Sigmoid colon (tissue), 7 donors: ENCODE measurements at places on chromosomes 6 and 20.

- no peaks in the 10 kb centered on the region for H3K36me3 ChIP-seq
- peak; percentile 56 for DNase-seq
- peaks cover 58% of the 10 kb centered on the region for H3K27me3 ChIP-seq
These were observed 3.2 kb upstream of the EEF1A2 start for GRCh38 chr20:63501818-63502670.

GRCh38 chr6:111590209-111590980 lies 15.3 kb downstream of the TRAF3IP2 start:
- no peaks in the 10 kb centered on the region for H3K36me3 ChIP-seq
- H3K27me3 ChIP-seq, result no peaks in the 10 kb centered on the region
- H3K4me1 ChIP-seq, result peaks cover 56% of the 10 kb centered on the region
- no peak overlapping the region for H3K4me3 ChIP-seq
- peak overlapping the region; percentile 86 for H3K27ac ChIP-seq
- DNase-seq, result no peak

DNA sequence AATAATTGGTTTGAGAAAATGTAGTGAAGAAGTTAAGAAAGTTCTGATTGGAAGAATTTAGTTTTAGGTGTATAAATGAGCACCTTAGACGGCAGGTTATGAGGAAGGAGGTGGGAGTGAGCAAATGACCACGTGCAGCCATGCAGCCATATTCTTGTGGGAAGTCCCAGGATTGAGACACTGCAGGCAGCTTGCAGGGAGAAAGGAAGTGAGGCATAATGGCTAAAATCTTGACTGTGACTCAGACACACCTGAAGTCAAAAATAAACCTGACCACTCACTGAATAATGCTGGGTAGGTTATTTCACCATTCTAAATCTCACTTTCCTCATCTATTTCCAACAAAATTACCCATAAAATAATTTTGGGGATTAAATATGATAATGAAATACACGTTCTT lies 16.6 kb downstream of the DSE start:
- H3K27me3 ChIP-seq, result no peaks in the 10 kb centered on the region
- DNase-seq, result no peak
- H3K4me3 ChIP-seq, result no peak overlapping the region
- no peak overlapping the region for H3K27ac ChIP-seq
- peaks cover 6% of the 10 kb centered on the region for H3K4me1 ChIP-seq

DNA sequence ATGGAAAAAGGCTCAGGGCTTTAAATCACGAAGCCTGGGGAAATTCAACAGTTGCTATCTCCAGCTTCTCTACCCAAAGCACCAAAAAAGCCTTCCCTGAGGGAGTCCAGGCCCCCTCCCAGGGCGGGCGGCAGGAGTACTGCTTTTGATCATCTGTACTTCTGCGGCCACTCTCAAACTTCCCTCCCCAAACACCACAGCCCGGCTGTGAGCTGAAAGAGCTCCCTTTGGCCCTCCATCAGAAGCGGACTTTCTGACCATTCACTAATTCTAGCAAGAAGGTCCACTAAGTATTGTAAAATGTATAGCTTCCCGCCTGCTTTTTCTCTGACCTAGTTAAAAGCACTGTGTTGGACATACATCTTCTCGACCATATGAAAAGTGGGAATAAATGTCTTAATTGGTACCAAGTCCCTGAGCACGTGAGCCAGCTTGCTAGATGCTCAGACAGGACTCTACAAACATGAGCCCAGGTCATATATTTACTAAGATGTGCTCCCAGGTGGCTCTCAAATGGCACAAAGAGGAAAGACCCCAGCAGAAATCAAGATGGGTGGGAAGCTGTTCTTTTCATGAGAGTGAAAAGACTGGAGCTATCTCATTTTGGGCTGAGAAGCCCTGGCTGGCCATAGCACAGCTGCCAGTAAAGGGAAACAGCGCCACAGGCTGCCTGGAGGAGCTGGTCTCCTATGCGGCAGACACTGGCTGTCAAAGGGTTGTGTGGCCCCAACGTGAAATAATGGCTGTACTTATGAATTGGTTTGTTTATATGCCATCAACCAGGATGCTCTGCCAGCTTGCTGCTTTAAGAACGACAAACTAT lies 58.6 kb downstream of the GFOD1 start:
- no peaks in the 10 kb centered on the region for H3K36me3 ChIP-seq
- H3K4me1 ChIP-seq, result no peaks in the 10 kb centered on the region
- H3K27ac ChIP-seq, result peak overlapping the region; percentile 28
- DNase-seq, result no peak

- H3K27me3 ChIP-seq, result no peaks in the 10 kb centered on the region
- peaks cover 18% of the 10 kb centered on the region for H3K4me1 ChIP-seq
- H3K36me3 ChIP-seq, result no peaks in the 10 kb centered on the region
- H3K27ac ChIP-seq, result no peak overlapping the region
These were observed 41.8 kb upstream of the LAMA4 start for GRCh38 chr6:112296122-112296521.

DNA sequence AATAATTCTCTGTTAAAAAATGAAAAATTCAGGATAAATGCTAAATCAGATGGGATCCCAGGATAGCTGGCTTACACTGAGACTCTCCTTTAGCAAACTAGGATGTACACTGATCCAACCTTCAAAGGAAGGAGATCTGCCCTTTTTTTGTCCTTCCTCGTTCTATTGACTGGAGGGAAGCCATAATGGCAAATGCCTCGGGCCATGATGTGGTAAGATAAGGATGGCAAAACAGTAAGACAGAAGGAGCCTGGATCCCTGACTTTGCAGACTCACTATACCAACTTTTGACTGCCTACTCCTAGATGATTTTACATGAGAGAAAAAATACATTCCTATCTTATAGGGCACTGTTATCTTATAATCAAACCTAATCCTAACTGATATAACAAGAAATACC lies 156.9 kb upstream of the BEND3 start:
- no peak for DNase-seq
- H3K36me3 ChIP-seq, result peaks cover 5% of the 10 kb centered on the region
- H3K27me3 ChIP-seq, result no peaks in the 10 kb centered on the region
- no peak overlapping the region for H3K27ac ChIP-seq
- H3K4me1 ChIP-seq, result no peaks in the 10 kb centered on the region

DNA sequence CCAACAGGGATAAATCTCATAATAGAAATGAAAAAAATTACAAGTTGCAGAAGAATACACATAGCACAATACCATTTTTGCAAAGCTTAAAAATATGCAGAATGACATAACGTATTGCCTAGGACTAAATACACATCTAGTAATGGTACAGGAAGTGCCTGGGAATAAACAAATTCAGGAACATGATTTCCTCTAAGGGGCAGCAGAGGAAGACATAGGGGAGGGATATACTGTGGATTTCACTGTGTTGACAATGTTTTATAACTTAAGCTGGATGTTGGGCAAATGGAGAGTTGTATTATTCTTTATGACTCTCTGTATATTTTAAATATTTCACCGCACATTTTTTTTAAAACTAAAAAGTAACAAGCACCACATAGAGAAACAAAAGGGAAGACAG lies 5.6 kb upstream of the GLO1 start:
- H3K4me3 ChIP-seq, result no peak overlapping the region
- DNase-seq, result no peak
- H3K27me3 ChIP-seq, result peaks cover 4% of the 10 kb centered on the region
- no peak overlapping the region for H3K27ac ChIP-seq
- H3K4me1 ChIP-seq, result no peaks in the 10 kb centered on the region

GRCh38 chr6:64872633-64873032 lies 834.4 kb downstream of the EYS start:
- H3K4me1 ChIP-seq, result no peaks in the 10 kb centered on the region
- H3K36me3 ChIP-seq, result no peaks in the 10 kb centered on the region
- no peaks in the 10 kb centered on the region for H3K27me3 ChIP-seq
- DNase-seq, result no peak
- no peak overlapping the region for H3K4me3 ChIP-seq
- H3K27ac ChIP-seq, result no peak overlapping the region

DNA sequence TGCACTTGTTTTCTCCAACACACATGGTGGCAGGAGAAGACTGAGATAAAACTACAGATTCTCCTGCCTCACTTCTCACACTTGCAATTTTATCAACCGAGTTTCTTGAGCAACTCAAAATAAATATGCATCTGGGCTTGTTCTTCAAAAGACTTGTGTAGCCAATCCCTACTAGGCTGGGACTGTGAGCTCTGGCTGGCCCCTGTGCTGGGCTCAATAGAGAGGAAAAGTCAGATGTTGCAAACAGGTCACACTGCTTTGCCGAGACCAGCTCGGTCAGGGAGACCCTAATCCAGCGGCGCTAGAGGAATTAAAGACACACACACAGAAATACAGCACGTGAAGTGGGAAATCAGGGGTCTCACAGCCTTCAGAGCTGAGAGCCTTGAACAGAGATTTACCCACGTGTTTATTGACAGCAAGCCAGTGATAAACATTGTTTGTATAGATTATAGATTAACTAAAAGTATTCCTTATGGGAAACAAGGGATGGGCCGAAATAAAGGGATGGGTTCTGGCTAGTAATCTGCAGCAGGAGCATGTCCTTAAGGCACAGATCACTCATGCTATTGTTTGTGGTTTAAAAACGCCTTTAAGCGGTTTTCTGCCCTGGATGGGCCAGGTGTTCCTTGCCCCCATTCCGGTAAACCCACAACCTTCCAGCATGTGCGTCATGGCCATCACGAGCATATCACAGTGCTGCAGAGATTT lies 32.7 kb downstream of the FAM50B start:
- no peak overlapping the region for H3K4me3 ChIP-seq
- no peak overlapping the region for H3K27ac ChIP-seq
- no peaks in the 10 kb centered on the region for H3K27me3 ChIP-seq
- DNase-seq, result no peak

DNA sequence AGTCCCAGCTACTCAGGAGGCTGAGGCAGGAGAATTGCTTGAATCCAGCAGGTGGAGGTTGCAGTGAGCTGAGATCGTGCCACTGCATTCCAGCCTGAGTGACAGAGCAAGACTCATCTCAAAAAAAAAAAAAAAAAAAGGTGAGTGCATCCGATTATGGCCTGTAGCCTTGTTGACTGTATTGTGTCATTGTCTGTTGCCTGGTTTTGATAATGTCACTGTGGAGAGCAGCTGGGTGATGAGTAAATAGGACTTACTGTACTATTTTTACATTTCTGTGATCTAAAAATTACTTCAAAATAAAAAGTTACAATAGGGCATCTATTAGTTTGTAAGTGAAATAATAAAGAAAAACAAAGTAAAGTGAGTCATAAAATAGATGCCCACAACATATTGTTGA lies 134.1 kb upstream of the SALL4 start:
- H3K27me3 ChIP-seq, result no peaks in the 10 kb centered on the region
- no peaks in the 10 kb centered on the region for H3K36me3 ChIP-seq
- H3K4me1 ChIP-seq, result no peaks in the 10 kb centered on the region
